ENCODE measurements at places on chromosomes 1 and 21. TPM values are rescaled to one million over a fixed set of nuclear protein-coding genes. Genes with fewer than 3 reads are reported as not detected.

The TFF3 gene
- polyA plus RNA-seq: 1.8 TPM

The CDC7 gene
- 3.9 TPM for polyA plus RNA-seq

The SMIM1 gene
- polyA plus RNA-seq: 5.1 TPM

The FCRL4 gene
- not detected for polyA plus RNA-seq

The NFIA gene
- 25.5 TPM for polyA plus RNA-seq

The AIRE gene
- 0.05 TPM for polyA plus RNA-seq

The LCE2C gene
- polyA plus RNA-seq: not detected

The SH2D1B gene
- not detected for polyA plus RNA-seq

The MARCKSL1 gene
- 318 TPM for polyA plus RNA-seq

The SPRR3 gene
- not detected for polyA plus RNA-seq

The LCE1F gene
- not detected for polyA plus RNA-seq

The TRIM63 gene
- polyA plus RNA-seq: not detected

The CYYR1 gene
- polyA plus RNA-seq: 13.2 TPM

The RBM11 gene
- polyA plus RNA-seq: not detected

The AMY2B gene
- 0.53 TPM for polyA plus RNA-seq

All from endothelial cell of umbilical vein (primary cell).